Nucleus accumbens (tissue), 56 donors: ENCODE measurements at places on chromosomes 6 and 20.

- peak; percentile 42 for DNase-seq
These were observed 84.1 kb upstream of the SIRPA start for GRCh38 chr20:1810926-1811620.

- DNase-seq: no peak
These were observed 53.2 kb downstream of the FAXC start for GRCh38 chr6:99296261-99296660.

GRCh38 chr6:15876406-15876805 lies 213.6 kb upstream of the DTNBP1 start:
- DNase-seq: no peak

- DNase-seq: no peak
These were observed 4.5 kb downstream of the CABLES2 start for GRCh38 chr20:62402456-62403150.

DNA sequence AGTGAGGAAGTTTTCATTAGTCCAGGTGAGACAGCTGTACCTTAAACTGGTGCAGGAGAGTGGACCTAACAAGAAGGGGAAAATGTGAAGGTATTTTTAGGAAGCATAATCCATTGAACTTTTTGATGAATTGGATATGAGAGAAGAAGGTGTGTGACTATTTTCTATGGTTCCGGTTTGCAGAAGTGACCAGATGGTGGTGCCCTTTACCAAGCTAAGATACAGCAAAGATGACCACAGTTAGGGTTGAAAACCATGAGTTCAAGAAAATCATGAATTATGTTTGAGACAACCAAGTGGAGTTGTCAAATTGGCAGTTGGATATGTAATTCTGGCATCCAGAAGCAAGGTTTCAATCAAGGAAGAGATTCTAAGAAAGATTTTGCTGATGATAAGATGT lies 61.9 kb upstream of the NRSN1 start:
- DNase-seq: no peak

GRCh38 chr6:111468329-111469012 lies 14.5 kb downstream of the REV3L start:
- no peak for DNase-seq

GRCh38 chr20:4512891-4513550 lies 208.7 kb upstream of the PRND start:
- DNase-seq: no peak

DNA sequence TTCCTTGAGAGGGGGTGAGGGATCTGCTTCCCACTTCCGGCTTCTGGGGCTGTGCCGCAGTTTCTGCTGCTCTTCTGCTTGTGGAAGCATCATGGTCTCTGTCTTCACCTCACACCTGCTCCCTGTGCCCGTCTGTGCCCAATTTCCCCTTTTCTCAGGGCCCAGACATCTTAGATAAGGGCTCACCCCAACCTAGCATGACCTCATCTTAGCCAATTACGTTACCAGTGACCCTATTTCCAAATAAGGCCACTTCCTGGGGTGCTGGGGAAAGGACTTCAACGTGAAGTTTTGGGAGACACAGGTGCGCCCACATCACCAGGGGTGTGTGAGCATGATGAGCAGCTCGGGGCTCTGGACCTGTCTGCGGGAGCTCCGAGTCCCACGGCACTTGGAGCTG lies 20.7 kb upstream of the RBBP8NL start:
- DNase-seq: no peak

DNA sequence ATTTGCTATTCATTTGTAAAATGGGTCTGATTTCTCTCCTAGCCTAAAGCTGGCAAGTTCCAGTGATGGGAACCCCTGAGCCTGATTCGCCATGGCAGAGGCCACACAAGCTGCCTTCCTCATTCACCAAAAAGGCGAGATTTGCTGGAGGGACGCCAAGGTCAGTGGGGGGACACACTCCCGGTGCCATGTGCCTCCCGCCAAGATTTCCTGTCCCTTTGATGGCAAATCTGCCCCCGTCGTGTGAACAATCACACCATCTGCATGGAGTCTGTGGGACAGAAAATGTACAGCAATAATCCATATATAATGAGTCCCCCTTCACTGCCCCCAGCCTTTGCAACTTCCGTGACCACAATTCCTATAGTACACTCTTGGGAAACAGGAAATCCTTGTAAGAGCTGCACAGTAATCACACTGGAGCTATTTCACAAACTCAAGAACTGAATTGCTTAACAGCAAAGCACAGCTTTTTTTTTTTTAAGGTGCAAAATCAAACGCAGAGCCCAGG lies 15.7 kb upstream of the IGF2R start:
- no peak for DNase-seq

- peak; percentile 33 for DNase-seq
These were observed 141.1 kb downstream of the PDSS2 start for GRCh38 chr6:107318100-107318736.

GRCh38 chr20:57835588-57836455 lies 126.0 kb upstream of the PMEPA1 start:
- no peak for DNase-seq

DNA sequence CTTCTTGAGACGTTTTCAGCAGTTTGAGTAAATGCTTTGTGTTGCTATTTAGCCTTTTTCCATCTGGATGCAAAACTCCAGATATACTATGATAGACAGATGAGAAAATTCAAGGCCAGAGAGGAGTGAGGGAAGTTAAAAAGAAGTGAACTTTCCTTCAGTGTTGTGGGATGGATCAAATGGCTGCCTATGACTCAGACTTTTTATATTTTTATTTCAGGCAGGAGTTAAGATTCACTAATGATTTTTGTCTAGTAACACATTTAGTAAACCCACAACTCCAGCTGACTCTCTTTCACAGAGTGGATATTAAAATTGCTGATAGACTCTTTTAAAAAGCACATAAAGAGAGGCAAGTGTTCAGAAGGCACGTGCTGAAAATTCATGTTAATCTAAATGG lies 23.2 kb upstream of the PTCHD4 start:
- DNase-seq: no peak

- DNase-seq: no peak
These were observed 87.1 kb downstream of the ERMARD start for GRCh38 chr6:169838346-169839028.

GRCh38 chr6:76633259-76633658 lies 560.8 kb upstream of the IMPG1 start:
- no peak for DNase-seq

- DNase-seq: no peak
These were observed 27.1 kb upstream of the FAM83C start for GRCh38 chr20:35319192-35319870.

GRCh38 chr6:2324166-2324953 lies 79.0 kb upstream of the GMDS start:
- no peak for DNase-seq

- DNase-seq: no peak
These were observed 271.4 kb upstream of the MAN1A1 start for GRCh38 chr6:119620846-119621555.

DNA sequence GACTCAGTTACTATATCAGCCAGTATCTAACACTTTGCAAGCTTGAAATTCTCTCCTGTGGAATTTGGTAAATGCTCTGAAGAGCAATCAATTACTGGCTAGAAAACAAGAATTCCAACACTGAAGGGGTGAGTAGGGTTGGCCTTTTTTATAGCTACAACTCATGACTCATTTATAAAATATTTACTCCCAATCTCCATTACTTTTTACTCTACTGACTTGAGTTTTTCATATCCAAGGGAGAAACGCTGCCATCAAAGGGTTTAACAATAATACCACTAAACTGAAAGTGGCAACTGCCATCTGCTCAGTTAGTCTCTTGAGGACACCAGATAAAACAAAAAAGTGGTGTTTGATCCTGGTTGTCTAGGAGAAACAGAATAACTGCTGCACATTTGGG lies 203.1 kb downstream of the UBE3D start:
- DNase-seq: no peak

GRCh38 chr6:151084275-151084674 lies 155.5 kb upstream of the AKAP12 start:
- no peak for DNase-seq

GRCh38 chr20:50689864-50690649 lies 1.3 kb downstream of the RIPOR3 start:
- DNase-seq: no peak

- DNase-seq: no peak
These were observed 14.4 kb upstream of the ZNF217 start for GRCh38 chr20:53608071-53608455.

- no peak for DNase-seq
These were observed 53.9 kb downstream of the GTF2H5 start for GRCh38 chr6:158222066-158222465.

DNA sequence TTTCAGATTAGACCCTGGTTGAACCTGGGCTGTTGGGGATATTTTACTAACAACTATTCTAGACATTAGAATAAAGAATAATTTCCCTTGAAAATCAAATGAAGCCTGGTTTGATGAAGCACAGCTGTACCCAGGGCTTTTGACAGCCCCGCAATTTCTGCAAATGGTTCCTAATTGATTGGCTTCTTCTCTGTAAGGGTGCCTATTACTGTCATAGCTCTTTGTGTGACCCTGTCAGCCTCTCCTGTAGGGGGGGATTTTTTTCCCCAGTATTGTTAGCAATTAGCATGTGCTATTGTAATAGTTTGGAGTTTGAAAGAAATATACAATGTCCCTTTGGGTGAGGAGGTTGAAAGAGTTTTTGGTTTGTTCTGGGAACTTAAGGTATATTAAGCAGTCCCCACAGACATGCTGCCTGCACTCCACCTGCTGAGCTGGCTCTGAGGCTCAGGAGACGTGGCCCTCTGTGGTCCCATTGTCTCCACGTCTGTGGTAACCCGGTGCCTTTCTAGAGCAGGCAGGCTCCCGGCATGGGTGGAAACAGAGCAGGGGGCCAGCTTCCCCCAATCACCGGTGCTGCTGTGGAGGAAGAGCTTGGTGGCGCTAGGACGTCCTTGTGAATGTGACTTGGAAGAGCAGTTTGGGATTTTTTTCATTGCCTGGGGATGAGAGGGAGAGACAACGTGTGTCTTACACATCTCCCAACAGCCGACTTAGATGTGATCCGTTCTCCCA lies 47.3 kb upstream of the CLDN20 start:
- no peak for DNase-seq

GRCh38 chr6:73694711-73695411 lies 1.1 kb upstream of the CD109 start:
- peak; percentile 40 for DNase-seq

- no peak for DNase-seq
These were observed 131.1 kb downstream of the LRRC1 start for GRCh38 chr6:53925891-53926290.

DNA sequence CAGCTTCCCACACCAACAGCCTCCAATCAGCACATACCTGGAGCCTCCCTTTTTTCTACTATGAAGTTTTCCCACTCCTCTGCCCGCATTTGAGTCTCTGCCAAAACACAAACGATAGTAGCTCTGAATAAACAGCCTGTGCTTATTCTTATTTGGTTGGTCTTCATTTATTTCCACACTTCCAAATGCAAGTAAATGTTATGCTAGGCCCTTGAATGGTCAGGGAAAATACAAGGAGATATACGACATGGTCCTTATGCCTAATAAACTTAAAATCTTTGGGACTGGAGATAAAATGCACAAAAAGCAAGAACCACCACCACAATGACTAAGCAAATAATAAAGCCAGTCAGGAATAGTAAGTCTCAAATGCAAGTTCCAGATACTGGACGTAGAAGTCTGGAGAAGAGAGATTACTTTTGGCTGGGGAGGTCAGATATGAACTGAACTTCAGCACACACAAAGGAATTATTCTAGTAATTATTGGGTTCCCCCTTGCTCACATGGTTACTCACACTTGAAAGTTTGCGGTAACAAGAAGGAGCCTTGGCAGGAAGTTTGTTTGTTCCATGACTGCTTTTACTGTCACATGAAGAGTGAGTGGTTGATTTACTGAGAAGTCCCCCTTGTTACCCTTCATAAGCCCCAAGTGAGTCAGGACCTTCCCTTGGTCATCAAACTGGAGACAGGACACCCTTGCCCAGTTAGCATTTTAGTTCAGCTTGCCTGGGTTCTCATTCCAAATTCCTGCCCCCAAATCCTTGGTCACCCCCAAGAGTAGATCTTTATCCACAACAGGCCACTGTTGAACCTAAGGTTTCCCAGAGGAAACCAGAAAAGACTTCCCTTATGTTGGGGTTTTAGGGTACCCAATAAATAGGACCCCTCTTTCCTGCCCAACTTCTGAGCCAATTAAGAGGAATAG lies 511.2 kb upstream of the JARID2 start:
- no peak for DNase-seq

DNA sequence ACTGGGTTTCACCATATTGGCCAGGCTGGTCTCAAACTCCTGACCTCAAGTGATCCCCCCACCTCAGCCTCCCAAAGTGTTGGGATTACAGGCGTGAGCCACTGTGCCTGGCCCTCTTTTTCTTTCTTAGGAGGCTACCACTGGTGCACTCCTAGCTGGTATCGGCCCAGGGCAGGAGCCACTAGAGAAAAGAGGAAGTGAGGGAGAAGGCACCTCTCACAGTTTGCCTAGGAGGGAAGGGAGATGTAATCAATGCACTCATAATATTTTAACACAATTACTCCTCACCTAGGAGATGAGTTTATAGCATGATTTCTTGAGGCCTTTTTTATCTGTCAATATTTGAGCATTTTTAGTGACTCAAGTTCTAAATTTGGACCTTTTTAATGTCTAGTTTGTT lies 189.0 kb upstream of the SOX4 start:
- no peak for DNase-seq

DNA sequence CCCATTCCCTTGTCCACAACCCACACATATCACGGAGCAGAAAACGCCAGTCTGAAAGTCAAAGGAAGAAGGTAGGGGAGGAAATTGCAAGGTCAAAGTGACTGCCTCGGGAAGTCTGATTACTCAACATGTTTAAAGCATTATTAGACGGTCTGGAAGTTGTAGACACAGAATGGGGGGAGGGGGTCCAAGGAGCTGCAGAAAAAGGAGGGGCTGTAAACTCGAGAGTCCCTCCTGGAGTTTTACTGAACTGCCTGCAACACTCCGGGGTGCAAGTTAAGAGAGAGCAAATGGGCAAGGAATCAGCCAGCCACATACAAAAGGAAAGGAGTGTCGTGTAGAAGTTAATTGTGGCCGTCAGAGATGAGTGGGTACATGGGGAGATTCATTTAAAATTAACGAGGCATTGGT lies 417.7 kb upstream of the JARID2 start:
- DNase-seq: no peak

DNA sequence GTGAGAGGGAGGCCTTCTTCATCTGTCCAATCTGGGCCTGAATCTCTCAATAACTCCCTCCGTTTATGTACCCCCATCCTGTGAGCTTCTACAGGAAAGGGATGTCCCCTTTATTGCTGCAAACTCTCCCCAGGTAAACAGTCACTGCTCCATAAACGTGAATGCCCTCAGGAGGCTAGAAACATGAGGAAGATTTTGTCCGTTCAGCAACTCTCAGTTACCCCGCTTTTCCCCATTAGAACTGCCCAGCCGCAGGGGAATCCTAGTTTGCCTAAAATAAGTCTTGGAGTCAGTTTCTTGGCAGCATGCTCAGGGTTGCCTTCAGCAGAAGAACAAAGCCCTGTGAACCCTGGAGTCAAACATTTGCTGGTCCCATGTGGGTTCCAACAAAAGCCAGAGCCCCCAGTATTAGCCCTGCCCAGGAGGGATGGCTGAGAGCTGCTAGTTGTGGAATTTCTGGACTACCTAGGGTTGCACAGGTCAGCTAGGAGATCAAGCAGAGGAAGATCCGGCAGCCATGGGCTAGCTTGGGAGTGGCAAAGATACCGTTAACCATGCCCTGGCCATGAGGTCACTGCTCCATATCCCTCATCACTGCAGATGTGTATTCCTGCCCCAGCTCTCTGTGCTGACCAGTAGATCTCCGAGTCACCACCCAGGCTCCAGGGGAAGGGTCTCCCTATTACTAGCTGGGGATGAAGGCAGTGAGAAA lies 640 bp downstream of the LRRN4 start:
- no peak for DNase-seq
